Activated T-cell treated with anti-CD3 and anti-CD28 coated beads, Interleukin-2, amount 50 U/mL, for 24 hours (primary cell): ENCODE measurements at places on chromosomes 1 and 21.
A peak's percentile ranks its signal among the peaks of the same experiment; 100 is the strongest.

- DNase-seq, result no peak
Observed at GRCh38 chr1:206070627-206071304, 17.8 kb downstream of the RHEX start.

DNA sequence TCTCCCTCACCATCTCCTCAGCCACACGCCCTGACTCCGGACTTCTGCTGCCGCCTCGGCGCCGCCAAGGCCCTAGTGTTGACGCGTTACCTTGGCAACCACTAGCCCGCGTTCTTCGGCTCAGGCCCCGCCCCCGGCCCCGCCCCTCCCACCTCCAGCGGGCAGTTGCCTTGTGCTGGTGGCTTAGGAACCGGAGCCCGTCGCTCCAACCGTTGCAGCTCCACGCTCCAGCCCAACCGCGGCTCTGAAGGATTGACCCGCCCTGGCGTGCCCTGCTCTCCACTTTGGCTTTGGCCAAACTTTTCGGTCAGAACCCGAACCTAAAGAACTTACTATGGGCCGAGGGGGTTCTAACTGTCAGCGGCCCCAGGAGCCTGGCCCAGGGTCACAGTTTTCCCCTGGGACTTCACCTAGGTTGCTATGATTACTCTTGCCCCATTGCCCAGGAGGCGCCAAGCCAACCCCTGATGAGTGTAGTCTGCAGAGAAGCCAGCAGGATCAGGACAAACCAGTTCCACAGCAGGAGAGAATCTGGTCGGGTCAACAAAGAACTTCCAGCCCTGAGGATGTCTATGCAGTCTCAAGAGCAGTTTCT lies at the start of gene CFAP45:
Gene CFAP45, minus strand, starts transcription at position 80 of the 595 bp plus-strand sequence. Its CDS starts 67 bp downstream, at position 13.
- no peak for DNase-seq

- no peak for DNase-seq
Observed at GRCh38 chr1:206143537-206144172, 26.5 kb upstream of the AVPR1B start.

DNA sequence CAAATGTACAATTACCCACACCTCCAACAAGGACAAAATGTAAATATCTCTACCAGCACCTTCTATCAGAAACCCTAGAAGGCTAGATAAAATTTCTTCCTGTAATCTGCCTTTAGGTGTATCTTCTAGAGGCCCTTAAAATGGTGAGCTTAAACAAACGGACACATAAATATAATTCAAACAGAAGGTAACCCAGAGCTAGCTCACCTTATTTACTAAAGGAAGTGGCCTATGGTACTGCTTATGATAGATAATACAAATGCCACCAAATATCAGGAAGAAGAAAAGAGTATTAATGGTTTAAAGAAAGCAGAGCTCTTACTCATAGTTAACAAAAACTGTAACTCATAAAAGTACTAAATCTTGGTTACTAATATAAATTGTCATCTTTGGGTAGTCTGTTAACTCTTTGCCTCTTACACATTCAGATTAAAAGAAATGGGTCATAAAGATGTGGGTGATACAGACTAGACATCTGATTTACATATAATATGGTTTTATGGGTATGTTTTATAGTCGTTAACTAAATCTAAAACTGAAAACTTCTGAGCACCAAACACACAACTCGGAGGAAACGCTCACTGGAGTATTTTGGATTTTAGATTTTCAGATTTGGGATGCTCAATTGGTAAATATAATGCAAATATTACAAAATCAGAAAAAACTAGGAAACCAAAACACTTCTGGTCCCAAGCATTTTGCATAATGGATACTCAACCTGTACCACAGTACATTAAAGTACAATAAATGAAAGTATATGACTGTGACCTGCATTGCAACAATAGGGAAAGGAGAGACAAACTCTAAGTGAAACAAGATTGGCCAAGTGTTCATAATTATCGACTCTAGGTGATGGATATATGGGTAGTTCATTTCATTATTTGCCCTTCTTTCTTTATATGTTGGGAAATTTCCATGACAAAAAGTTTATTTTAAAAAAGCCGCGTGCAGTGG lies 23.2 kb downstream of the TRIT1 start:
- no peak for DNase-seq

DNA sequence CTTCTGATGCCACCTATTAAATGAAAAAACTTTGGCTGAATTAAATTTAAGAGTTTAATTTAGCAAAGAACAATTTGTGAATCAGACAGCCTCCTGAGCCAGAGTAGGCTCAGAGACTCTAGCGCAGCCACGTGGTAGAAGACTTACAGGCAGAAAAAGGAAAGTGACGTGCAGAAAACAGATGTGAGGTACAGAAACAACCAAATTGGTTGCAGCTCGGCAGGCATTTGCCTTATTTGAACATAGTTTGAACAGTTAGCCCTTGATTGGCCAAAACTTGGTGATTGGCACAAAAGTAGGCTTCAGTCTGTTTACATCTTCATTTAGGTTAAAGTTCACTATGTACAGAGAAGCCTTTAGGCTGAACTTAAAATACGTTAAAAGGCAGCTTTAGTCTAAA lies 22.9 kb downstream of the TCP10L start:
- DNase-seq, result no peak

DNA sequence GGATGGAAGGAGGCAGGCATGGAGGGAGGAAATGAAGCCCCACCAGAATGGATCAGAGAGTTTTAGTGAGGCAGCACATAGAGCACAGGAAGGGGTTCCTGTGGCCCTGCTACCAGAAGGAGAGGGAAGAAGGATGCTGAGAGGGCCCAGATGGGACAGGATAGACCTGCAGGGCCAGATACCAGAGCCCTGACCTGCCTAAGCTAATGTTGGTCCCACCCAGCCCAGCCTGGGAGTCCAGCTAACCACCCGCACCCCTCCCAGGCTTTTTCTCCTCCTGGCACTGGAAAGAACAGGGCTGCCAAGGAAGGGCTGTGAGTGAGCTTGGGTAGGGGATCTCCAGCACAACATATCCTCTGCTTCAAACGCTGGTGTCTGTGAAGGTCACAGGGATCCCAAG lies 6.9 kb downstream of the NECTIN4 start:
- DNase-seq, result no peak

DNA sequence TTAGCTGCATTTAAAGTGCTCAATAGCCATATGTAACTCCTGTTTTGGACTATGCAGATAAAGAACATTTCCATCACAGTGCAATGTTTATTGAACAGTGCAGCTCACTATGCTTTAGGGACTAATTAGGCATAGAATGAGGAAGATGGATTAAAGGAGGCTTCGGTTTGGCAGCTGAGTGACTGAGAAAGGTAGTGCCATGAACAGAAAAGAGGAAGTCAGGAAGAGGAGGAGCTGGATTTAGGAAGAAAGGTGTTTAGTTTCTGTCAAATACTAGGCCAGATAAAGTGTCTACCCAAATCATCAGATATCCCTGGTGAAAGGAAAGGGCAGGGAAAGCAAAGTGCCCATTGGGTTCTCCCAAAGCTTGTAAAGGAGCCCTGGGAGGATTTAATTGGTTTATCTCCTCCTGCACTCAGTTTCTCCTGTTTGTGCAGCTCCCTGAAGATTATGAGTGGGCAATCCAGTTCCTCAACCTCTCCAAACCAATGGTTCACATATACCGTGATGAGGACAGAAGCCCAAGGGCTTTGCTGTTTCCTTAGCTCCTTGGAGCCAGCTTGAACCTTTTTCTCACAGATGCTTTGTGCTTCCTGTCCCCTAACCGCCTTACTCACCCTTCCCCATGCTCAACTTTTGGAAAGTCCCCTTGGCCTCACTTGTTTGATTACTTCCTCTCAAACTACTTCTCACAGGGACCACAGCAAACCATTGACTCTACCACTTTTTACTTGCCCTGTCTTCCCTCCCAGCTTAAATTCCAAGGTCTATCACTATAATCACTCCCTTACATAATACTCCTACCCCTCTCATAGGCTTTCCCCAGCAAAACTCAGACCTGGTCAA lies 3.5 kb upstream of the RAP1A start:
- DNase-seq, result peak; percentile 44

GRCh38 chr1:184545601-184546000 lies 158.8 kb downstream of the C1orf21 start:
- no peak for DNase-seq

DNA sequence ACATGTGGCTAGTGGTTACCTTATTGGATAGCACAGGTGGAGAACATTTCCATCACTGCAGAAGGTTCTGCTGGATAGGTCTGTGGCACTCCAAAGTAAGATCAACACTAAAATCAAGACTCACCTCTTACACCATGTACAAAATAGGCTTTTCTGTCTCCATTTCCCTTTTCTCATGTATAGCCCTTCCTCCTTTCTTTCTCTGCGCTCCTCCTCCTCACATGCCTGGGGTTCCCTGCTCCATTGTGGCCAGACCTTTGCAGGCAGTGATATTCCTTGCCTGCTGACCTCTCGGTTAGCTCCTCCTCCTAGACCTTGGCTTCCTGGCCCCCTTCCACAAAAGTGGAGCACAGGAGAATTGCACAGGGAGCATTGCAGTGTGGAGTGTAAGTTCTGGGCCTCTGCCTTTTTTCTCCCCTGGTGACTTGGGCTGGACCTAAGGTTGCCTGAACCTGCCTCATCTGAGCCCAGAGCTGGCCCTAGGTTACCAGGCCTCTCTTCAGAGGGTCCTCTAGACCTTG lies 33.2 kb upstream of the RBM15 start:
- DNase-seq, result no peak

GRCh38 chr1:154222518-154222917 lies 1.8 kb downstream of the UBAP2L start:
- no peak for DNase-seq

DNA sequence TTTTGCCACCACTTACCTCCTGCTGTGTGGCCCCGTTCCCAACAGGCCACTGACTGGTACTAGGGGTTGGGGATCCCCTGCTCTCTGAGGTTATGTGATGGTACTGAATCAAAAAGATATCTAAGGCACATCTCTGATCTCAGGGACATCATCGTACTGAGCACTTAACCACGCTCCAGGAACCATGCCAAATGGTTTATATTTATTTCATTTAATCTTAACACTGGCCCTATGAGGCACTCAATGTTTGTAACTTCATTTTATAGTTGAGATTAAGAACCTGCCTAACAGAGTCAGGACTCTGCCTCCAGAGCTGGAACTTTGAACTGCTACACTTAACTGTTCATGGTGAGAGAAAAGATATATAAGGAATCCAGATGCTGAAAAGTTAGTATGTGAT lies 98.0 kb upstream of the HP1BP3 start:
- no peak for DNase-seq

DNA sequence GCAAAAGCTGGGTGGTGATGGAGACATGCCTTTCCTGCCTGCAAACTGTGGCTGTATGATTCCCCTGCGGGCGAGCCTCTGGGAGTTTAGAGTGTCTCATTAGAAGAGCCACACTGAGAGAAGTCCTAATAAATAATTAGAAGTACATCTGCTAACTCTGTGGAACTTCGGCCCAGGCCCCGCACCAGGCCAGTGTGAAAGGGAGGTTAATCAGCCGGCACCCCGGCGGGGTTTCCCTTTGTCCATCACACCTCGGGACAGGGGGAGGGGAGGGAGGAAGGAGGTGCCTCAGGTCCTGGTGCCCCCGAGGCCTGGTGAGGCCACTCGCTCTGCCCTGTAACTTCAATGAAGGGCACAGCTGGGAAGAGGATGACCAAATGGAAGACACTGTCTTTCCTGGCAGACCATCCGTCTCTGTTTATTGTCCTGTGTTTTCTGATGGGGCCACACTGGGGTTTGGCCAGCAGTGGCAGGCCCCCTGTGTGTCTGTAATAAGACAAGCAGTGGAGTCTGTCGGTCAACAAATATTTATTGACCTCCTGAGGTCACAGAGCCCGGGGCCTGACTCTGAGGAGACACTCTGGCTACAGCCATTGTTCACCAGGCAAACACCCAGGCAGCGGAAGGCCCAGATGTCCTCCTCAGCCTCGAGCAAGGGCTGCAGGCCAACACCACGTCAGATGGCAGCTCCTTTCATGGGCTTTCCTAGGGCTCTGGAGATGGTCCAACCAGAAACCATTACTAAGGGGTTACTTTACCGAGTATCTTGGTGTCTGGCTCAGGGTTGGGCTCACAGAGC lies 267.5 kb upstream of the RAB4A start:
- no peak for DNase-seq

DNA sequence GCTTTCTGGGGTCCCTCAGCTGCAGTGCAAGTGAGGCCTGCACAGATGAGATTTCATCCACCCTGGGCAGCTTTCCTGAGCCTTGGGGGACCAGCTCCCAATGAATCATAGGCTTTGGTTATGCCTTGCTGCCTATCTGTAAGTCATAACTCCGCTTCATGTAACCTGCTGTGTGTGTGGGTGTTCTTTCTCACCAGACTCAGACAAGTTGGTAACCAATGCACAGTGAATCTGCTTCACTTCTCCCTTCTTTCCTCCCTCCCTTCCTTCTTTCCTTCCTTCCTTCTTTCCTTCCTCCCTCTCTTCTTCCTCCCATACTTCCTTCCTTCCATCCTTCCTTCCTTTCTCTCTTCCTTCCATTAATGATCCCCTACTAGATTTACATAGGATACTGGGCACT lies 34.4 kb upstream of the PSMB2 start:
- no peak for DNase-seq

DNA sequence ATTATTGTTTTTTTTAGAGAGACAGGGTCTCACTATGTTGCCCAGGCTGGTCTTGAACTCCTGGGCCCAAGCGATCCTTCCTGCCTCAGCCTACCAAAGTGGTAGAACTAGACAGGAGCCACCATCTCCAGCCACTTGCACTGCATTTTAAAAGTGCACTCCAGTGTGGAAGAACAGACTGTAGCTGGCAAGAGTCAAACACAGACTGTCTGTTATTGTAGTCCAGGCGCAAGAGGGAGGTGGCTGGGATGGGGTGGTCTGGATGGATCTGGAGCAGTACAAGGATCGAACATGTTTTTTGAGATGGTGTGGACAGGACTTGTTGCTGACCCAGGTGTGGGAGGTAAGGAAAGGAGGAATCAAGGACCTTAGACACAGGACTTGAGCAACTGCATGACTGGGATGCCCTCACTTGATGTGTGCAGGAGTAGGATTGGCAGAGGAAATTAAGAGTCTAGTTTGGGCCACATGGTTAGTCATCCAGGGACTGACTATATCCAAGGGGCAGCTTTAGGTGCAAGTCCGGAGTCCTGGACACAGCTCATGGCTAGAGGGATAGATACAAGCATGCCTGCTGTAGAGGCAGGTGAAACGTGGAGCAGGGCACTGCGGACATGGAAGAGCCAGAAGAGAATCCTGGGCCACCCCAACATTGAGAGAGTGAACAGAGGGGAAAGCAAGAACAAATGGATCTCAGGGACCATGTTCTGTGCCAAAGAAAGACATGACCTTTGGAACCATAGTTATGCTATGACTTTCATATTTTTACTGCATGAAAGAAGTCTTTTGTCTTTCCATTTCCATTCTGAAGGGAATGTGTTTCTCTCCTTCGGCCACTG lies 42.0 kb downstream of the ELK4 start:
- no peak for DNase-seq
